ENCODE measurements at places on chromosomes 6 and 20.

- no peak for DNase-seq
These were observed 62.8 kb downstream of the GRM4 start for GRCh38 chr6:34082864-34083626.

GRCh38 chr20:8066662-8067061, 47.1 kb upstream of the TMX4 start:
- no peak for DNase-seq

GRCh38 chr6:46781478-46782378, 11.5 kb upstream of the MEP1A start:
- peak; percentile 4 for DNase-seq

- no peak for DNase-seq
These were observed 64.9 kb downstream of the FOXO3 start for GRCh38 chr6:108625581-108625980.

DNA sequence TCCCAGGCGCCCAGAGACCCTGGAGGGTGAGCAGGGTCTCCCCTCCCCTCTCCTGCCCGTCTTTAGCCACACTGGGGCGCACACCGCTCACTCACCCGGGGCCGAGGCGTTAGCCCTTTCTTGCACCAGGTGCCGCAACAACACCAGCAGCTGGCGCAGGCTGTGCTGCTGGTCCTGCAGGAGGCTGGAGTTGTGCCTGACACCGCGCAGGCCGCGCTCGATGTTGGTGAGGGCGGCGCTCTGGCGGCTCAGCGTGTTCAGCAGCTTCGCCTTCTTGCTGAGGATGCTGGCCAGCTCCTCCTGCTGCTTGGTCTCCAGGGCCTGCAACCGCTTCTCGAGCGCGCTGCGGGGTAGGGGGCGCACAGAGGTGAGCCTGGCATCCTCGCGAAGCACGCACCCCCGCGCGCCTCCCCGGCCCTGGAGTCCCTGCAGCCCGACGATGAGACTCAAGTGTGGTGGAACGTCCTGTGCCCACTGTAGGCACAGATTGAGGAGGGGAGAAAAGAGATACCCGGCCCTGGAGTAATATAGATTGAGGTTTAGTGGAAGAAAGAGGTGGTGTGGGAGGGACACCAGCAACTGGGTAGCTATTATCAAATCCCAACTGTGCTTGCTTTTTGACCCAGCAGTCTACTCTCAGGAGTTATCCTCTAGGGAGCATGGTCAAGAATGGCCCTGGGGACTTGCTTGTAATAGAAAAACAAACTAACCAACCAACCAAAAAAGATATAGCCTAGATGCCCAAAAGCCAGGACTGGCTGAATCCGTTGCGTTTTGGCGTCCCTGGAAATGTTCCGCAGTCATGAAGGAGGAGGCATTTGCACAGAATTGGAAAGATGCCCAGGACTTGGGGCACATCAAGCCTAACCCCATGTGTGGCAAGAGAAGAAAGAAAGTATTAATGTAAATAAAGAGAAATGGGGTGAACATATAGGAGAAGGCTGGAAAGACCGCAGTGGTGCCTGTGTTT, 30.9 kb downstream of the ANGPT4 start:
- DNase-seq = no peak

DNA sequence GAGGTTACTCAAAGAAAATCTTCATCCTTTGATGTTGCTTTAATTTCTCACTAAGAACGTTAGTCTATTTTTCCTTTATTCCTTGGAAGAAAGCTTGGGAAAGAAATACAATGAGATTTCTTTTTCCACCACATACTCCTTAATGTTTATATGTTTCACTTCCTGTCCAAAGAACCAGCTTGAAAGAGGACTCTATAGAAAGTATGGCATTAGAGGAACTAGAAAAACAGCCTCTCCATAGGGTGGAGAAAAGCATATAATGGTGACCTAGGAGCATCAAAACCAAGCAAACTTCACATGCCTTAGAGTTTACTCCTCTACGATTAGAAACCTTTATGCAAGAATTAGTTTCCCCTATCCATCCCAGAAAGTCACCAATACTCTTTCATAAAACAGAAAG, 131.1 kb downstream of the OPRM1 start:
- no peak for DNase-seq

DNA sequence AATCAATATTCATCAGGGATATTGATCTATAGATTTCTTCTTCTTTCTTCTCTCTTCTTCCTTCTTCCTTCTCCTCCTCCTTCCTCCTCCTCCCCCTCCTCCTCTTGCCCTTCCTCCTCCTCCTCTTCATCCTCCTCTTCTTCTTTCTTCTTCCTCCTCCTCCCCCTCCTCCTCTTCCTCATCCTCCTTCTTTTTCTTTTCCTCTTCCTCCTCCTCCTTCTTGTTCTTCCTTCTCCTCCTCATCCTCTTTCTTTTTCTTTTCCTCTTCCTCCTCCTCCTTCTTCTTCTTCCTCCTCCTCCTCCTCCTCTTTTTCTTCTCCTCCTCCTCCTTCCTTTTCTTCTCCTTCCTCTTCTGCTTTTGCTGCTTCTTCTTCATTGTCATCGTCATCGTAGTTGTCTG, 52.4 kb upstream of the SERINC1 start:
- DNase-seq = no peak

- DNase-seq = no peak
These were observed 91.1 kb downstream of the UST start for GRCh38 chr6:148837941-148838340.

All from stimulated activated CD4-positive, alpha-beta T cell treated with anti-CD3 and anti-CD28 coated beads, TNF-alpha, amount 100 ng/mL, for 48 hours (primary cell).